Heart left ventricle (tissue), 16 donors: ENCODE measurements at places on chromosomes 3 and 15. TPM values are rescaled to one million over a fixed set of nuclear protein-coding genes. Genes with fewer than 3 reads are reported as not detected.

DNA sequence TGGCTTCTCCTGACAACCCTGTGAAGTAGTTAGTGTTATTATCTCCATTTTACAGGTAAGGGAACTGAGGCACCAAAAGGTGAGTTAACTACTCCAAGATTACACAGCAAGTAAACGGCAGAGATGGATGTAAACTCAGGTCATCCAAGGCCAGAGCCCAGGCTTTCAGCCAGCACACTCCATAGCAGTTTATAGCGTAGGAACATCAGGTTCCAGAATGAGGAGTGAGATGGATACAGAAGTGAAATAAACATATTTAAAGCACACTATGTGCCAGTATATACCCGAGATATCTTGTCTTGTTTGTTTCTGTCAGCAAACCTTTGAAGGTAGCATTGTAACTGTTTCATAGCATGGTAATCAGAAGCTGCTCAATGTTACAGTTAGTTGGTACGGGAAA, 279.0 kb downstream of the OXSM start:
- peak; percentile 73 for DNase-seq

DNA sequence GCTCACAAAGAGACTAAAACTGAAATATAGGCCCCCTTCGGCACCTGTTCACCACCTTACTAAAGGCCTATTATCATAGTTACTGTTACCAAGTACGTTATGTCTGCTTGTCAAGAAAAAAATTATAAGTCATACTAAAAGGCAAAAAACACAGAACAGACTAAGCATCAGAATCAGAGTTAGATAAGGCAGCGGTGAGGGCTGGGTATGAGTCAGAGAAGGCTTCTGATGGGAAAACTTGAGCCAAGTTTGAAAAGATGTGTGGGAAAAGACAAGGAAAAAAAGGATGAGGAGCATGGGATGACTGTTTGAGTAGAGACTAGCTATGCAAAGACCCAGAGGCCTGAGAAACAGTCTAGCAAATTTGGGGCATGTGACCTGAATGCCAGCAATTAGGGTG, 387.2 kb upstream of the SGO1 start:
- no peak for DNase-seq

- DNase-seq = no peak
These were observed 69.0 kb upstream of the RAD18 start for GRCh38 chr3:9032231-9032777.

DNA sequence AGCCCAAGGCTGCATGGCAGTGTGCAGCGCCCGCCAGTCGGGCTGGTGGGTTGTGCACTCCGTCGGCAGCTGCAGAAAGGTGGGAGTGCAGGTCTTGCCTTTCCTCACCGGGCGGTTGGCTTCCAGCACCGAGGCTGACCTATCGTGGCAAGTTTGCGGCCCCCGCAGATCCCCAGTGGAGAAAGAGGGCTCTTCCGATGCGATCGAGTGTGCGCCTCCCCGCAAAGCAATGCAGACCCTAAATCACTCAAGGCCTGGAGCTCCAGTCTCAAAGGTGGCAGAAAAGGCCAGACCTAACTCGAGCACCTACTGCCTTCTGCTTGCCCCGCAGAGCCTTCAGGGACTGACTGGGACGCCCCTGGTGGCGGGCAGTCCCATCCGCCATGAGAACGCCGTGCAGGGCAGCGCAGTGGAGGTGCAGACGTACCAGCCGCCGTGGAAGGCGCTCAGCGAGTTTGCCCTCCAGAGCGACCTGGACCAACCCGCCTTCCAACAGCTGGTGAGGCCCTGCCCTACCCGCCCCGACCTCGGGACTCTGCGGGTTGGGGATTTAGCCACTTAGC, 4.3 kb downstream of the ISL2 start:
- DNase-seq = no peak

GRCh38 chr15:40716165-40716564, 21.2 kb downstream of the RAD51 start:
- DNase-seq = no peak

The EHHADH gene
- polyA plus RNA-seq = 5.9 TPM
